ENCODE measurements at places on chromosomes 12 and 14.

- no peak for DNase-seq
Measured at GRCh38 chr14:77707355-77707723, 484 bp downstream of the ALKBH1 start.

- no peak for DNase-seq
Measured at GRCh38 chr12:62604373-62604772, 137.7 kb downstream of the MON2 start.

- DNase-seq, result no peak
Measured at GRCh38 chr12:57276935-57277563, 26.1 kb upstream of the STAC3 start.

DNA sequence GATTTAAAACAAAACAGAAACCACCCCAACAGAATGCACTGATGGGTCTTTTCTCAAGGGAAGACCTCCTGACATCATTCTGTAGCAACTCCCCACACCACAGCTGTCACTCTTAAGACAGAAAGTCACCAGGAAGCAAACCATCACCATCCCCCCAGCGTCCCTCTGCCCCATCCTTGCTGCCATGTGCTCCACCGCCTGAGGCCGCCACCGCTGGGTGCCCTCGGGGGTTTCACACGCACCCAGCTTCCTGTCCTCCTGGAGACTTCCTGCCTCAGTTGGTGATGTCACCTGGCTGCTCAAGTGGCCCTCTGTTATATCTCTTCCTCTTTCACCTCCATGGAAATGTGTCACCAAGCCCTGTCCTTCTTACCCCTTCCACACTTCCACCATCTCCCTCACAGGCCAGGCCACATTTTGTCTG lies 71.4 kb upstream of the GPR68 start:
- peak; percentile 61 for DNase-seq

- no peak for DNase-seq
Measured at GRCh38 chr14:74568380-74568649, 43.7 kb downstream of the LTBP2 start.

DNA sequence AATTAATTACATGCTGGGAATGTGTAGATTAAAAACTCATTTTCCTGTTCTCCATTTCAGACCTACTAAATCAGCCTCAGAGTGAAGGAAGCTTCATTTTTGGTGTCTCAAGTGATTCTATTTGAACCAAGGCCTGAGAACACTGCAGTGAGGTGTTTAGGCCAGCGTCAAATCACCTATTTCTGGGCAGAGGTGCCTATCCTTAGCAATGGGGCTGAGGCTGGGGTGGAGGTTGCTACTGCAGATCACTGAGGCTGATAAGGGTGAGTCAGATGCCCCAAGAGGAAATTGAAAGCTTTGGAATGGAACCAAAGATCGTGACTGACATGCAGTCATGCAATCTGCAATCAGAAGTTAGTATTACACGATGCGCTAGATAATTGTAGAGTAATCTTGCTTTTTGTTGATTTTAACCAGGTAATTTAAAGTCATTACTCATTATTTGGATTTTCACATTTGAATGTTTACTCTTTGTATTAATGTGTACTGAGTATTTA lies 4.4 kb downstream of the TXNRD1 start:
- DNase-seq, result peak; percentile 13

- peak; percentile 57 for DNase-seq
Measured at GRCh38 chr12:52006726-52007157, at the start of gene TAMALIN. Gene TAMALIN, plus strand, starts transcription at chr12:52006946. Its CDS starts 74 bp downstream, at chr12:52007020.

- DNase-seq, result no peak
Measured at GRCh38 chr12:95151821-95152220, 65.4 kb downstream of the FGD6 start.

DNA sequence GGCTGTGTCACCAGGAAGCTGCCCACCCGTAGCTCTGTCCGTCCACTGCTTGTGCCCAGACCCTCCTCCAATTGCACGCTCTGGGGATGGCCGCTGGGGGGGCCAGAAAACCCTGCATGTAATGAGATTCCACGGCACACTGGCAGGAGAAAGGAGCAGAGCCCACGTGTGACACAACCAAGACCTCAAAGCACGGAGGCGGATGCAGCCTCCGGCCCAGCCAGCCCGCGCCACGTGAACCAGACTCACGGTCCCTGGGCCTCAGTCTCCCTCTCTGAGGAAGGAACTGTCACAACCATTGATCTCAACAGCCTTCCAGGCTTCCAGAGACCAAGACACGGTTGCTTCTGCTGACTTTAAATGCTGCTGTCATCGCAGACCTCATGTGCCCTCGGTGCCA lies 14.4 kb downstream of the ANHX start:
- DNase-seq, result no peak

DNA sequence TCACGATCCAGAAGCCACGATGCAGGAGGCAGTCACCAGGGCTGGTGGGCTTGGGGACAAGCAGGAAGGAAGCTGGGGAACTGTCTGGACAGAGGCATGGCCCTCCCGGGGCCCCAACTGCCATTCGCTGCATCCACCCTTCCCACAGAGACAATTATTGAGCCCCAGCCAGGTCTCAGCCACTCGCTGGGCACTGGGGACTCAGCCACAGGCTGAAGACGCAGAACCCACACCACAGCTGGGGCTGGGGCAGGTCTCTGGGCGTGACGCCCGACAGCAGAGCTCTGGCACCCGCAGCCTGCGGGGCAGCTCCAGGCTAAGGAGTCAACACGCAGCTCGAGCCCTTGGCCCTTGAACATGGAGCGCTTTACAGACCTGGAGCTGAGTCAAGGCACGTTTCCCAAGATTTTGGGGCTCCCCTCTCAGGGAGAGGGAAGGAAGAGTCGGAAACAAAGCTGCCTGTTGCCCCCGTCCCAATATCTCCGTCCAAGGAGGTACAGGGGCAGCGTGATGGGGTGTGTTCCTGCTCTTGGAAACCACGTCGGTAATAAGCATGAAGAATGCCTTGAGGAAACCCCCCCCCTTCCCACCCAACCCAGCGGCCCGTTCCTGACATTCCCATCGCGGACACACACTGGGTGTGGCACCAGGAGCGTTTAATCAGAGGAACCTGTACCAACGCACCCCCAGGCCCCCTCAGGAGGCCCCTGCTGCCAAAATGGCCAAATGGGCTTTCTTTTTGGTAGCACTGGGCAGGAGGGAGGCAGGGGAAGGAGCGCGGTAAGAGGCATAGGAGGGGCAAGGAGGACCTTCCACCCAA lies 6.7 kb downstream of the RIMBP2 start:
- DNase-seq, result no peak

DNA sequence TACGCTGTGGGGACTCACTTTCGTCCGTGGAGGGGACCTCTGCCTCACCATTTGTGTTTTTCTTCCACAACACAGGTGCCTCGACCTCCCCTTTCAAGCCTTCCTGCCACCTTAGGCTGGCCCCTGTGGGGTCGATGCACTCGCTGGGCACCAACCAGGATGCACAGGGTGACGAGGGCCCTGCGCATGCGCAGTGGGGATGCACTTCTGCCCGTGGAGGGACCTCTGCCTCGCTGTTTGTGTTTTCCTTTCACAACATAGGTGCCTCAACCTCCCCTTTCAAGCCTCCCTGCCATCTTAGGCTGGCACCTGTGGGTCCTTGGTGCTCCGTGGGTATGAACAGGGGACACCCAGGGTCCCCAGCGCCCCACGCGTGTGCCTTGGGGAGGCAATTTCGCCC lies 356.8 kb downstream of the ALG10 start:
- DNase-seq, result no peak

DNA sequence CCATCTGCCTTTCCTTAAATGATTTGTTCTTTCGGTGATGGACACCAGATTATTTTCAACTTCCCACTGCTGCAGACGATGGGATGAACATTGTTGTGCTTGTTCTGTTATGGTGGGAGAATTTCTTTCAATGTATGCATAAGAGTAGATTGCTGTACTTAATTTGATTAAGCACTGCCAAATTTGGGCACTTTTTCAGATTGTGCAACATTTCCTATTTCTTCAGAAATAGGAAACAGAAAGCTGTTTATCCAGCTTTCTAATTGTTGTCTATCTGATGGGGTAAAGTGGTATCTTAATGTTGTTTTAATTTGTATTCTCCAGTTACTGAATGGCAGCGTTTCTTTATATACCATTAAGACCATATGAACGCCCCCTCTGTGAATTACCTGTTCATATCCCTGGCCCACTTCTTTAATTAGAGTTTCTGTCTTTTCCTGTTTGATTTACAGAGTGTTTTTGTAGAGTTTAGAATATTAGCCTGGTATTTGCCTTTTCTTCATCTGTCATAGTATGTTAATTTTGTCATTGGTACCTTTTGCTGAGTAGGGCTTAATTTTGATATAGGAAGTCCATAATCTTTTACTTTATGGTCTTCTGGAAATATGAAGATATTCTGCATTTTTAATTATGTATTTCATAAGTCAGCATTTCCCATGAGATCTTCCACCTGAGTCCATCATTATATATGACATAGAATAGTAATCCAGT lies 59.6 kb downstream of the DIP2B start:
- no peak for DNase-seq

- no peak for DNase-seq
Measured at GRCh38 chr14:100605706-100606686, 18.8 kb upstream of the BEGAIN start.

GRCh38 chr12:26466726-26467125 lies 271.4 kb downstream of the SSPN start:
- no peak for DNase-seq

GRCh38 chr14:103199124-103199523 lies 75.9 kb downstream of the TNFAIP2 start:
- no peak for DNase-seq

DNA sequence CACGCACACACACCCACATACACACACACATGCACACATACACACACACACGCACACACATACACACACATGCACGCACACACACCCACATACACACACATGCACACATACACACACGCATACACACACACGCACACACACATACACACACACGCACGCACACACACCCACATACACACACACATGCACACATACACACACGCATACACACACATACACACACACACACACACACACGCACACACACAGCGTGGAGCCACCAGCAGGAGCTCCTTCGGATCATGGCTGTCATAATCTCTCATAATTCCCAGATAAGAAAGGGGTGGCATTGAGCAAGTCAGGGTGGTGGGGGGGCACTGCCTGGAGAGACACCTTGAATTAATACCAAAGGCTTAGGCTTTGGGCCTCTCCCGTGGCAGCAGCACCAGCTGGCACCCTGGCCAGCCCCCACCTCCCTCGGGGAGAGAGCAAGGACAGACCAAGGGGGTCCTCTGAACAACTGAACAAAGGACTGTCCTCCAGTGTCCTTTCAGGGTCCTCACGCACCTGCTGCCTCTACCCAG lies 21.9 kb downstream of the ANO2 start:
- no peak for DNase-seq

GRCh38 chr14:35047976-35048513 lies 2.0 kb downstream of the FAM177A1 start:
- no peak for DNase-seq

GRCh38 chr12:76556368-76556767 lies 3.2 kb downstream of the OSBPL8 start:
- DNase-seq, result no peak

DNA sequence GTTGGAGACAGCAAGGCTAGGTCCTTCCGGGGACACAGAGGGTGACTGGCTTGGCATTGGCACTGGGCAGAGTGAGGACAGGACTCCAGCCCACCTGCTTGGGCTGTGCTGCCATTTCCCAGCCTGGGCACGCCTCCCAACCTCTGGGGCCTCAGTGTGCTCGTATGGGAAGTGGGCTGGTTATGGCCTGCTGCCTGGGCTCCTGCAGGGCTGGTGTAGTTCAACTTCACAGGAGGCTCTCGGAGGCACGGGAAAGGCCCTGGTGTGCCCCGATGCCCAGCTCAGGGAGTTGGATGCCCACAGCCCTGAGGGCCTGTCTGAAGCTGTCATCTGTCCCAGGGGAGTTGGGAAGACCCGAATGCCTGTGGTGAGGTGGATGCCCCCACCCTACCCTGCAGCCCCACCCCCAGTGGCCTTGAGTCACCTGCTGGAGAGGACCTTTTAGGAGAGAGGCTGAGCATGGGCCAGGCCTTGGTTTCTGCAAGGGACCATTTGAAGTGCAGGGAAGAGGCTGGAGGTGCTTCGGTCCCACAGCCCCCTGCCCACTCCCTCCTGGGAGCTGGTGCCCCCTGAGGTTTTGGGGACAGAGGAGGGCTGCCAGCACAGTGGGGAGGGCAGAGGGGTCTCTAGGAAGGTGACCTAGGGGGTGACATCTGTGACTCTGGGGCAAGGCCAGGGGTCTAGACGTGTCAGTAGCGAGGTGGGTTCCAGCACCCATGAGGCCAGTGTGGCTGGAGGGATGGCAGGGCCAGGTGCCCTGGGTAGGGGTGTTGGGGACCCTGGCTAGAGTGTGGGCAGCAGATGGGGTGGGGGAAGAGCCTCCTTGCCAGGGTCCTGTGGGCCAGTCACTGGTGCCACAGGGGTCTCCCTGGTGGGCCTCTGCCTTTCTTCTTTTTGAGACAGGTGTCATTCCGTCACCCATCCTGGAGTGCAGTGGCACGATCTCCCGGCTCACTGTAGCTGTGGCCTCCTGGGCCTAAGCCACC lies 9.1 kb downstream of the ULK1 start:
- no peak for DNase-seq

DNA sequence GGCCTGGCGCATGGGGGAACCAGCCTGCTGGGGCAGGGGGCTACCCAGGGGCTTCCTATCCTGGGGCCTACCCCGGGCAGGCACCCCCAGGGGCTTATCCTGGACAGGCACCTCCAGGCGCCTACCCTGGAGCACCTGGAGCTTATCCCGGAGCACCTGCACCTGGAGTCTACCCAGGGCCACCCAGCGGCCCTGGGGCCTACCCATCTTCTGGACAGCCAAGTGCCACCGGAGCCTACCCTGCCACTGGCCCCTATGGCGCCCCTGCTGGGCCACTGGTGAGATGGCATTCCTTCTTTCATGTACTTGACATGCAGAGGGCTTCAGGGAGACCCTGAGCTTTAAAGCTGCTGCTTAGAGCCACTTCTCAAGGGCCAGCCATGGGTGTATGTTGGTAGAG lies 9.0 kb downstream of the LGALS3 start:
- DNase-seq, result no peak

All from activated naive CD8-positive, alpha-beta T cell treated with anti-CD3 and anti-CD28 coated beads, Interleukin-2, amount 50 U/mL, for 16 hours (primary cell).